Stimulated activated CD4-positive, alpha-beta T cell treated with anti-CD3 and anti-CD28 coated beads, Interleukin-2, amount 100 ng/mL, for 24 hours (primary cell): ENCODE measurements at places on chromosomes 3 and 15.

GRCh38 chr15:91620229-91620628 is 233.3 kb upstream of the SLCO3A1 start:
- DNase-seq: no peak

GRCh38 chr3:133803469-133803868 is 2.1 kb upstream of the SRPRB start:
- no peak for DNase-seq

GRCh38 chr15:101558221-101558941 is 68.9 kb upstream of the PCSK6 start:
- DNase-seq: no peak

DNA sequence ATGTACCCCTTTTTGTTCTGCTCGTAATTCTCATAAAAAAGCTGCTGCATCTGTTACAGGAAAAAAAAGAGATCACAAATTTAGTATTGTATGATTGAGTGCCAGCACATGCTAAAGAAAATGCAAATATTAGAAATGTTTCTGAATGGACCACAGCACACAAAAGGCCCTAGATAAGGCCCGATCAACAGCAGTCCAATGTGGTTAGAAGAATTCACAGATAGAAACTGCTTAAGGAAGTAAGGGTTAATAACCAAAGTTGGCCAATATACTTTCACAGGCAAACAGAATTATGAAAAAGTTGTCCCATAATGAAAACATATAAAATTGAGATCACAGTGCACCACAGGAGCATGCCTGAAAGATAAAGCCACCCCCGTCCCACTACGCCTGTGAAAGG is 72.9 kb downstream of the CHSY1 start:
- no peak for DNase-seq

GRCh38 chr3:195450731-195451229 is 8.0 kb upstream of the ACAP2 start:
- no peak for DNase-seq

GRCh38 chr15:55033574-55033973 is 163.2 kb downstream of the RSL24D1 start:
- DNase-seq: no peak

DNA sequence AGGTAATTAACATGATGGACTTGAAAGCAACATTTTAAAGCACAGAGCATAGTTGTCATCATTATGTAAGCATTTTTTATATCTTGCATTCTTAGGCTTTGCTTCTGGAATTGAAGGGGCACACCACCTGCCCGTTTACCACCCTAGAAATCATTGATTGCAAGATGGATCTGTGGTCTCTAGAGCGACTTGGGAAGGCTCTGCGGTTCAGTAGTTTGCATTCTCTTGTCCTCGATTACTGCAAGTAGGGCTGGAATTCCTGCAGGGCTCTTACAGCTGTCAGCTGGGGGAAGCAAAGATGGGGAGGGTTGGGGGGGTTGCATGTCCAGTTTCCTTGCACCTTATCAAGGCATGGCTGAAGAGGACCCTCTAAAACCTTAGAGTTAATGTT is 56.7 kb upstream of the RNF7 start:
- DNase-seq: no peak

DNA sequence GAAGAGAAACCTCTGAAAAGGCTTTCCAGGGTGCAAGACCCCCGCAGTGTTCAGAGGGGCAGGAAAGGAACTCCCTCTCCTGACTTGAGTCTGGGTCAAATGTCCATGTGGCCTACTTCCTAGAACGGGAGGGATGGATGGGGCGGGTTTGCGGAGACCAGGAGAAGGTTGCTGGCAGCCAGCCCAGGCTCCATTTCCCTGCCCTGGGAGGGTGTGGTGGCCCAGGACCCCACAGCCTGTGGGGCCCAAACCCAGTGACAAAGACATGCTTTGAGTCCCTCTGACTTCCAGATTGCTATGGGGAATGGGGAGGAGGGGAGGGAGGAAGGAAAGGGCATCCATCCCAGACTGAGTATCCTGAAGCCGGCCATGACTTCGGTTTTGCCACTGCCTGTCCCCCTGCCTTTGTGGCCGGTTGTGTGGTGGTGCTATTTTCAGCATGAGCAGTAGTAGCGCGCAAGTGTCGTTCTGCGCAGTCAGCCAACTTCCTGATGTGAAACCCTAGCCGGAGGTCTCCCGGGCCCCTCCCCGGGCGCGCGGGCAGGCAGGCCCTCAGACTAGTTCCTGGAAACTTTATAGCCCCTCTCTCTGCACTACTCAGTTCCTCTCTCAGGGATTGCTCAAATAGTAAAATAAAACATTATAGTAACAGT is 24.4 kb downstream of the MAGEF1 start:
- no peak for DNase-seq

GRCh38 chr3:177320765-177321247 is 123.5 kb upstream of the TBL1XR1 start:
- DNase-seq: no peak
